ENCODE measurements at places on chromosomes 16 and 17. TPM values are rescaled to one million over a fixed set of nuclear protein-coding genes. Genes with fewer than 3 reads are reported as not detected.

The ALOX12B gene
- 0.34 TPM for total RNA-seq

The GAN gene
- total RNA-seq, result 27.5 TPM

The DHRS11 gene
- 44.7 TPM for total RNA-seq

The KIF2B gene
- not detected for total RNA-seq

The GNGT2 gene
- not detected for total RNA-seq

The CCL8 gene
- not detected for total RNA-seq

DNA sequence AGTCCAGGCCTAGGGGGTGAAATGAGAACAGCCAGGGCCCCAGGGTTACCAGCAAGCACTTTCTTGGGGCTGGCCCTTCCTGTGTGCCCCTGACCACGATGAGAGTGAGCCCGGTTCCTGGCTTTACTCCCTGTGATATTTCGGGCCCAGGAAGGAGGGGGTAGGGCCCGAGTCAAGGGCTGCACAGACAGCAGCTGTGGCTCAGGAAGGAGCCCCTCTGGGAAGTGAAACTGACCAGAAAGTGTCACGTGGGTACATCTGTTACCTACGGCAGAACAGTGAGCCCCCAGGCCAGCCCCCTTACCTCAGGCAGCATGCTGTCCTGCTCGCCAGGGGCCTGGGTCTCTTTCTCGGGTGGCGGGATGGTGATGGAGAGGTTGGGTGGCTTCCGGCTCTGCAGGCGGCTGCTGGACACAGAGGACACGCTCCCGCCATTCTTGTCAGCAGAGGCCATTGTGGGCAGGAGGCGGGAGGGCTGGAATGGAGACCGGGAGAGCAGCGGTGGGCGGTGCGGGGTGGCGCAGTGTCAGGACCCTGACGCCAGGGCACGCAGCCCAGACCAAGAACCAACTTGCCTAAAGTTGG, 13.8 kb downstream of the AANAT start:
- H3K36me3 ChIP-seq, result no peaks in the 10 kb centered on the region
- H3K4me1 ChIP-seq, result no peaks in the 10 kb centered on the region
- no peak overlapping the region for H3K4me3 ChIP-seq
- no peak for DNase-seq
- no peak overlapping the region for H3K27ac ChIP-seq
- no peaks in the 10 kb centered on the region for H3K27me3 ChIP-seq

GRCh38 chr17:791829-792228, 9.7 kb downstream of the MRM3 start:
- DNase-seq, result no peak
- H3K27me3 ChIP-seq, result no peaks in the 10 kb centered on the region
- H3K4me1 ChIP-seq, result no peaks in the 10 kb centered on the region
- no peak overlapping the region for H3K4me3 ChIP-seq

DNA sequence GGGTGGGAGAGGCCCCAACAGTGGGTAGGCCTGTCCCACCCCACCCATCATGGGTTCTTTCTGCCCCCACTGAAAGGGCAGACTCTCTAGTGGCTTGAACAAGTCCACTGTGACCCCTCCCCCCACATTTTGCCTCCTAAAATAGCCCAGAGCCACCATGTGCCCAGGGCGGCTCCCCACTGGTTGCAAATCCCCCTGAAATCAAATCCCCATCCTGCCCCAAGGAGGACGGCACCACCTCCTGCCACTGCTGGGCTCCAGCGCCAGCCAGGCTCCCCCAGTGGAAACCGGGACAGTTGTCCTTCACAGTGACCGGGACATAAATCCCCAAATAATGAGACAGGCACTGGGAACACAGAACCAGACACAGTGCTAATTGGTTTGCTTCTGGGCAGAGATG, 20.5 kb downstream of the ZNF385C start:
- no peaks in the 10 kb centered on the region for H3K36me3 ChIP-seq
- no peak overlapping the region for H3K27ac ChIP-seq
- no peak for DNase-seq
- no peaks in the 10 kb centered on the region for H3K27me3 ChIP-seq
- no peak overlapping the region for H3K4me3 ChIP-seq

DNA sequence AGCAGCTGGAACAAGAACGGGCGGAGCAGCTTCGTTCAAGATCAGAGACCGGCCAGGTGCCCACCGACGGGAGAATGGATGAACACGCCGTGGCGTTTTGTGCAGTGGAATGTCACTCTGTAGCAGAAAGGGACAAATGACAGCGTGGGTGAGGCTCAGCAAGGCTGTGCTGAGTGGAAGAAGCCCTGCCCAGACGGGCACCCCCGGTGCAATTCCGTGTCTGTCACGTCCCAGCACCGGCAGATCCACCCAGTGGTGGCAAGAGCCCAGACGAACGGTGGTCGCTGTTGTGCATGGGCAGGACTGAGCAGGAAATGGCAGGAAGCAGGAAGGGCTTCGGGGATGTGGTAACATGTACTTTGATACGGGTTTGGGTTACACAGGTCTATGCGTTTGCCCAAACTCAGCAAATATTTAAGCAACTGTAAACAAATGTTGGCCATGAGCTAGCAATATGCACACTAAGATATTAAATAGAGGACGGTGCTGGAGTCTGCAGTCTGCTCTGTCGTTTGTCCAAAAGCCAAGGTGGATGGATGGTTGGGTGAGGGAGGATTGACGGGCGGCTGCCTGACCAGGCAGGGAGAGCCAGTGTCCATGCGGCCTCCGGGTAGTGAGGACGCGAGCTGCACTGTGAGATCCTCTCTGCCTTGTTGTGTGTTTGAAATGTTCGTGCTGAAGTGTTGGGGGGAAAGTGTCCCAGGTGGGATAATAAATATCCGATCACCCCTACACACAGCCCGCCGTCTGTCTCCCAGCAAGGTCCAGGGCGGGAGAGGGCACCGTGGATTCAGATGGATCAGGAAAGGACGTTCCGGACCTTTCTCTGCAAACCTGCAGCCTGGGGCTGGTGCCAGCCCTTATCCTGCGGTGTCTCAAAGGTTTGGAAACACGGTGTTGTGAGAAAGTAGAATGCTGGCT, 48.4 kb downstream of the COX4I1 start:
- no peak overlapping the region for H3K4me3 ChIP-seq
- peak; percentile 58 for DNase-seq
- no peaks in the 10 kb centered on the region for H3K27me3 ChIP-seq
- no peaks in the 10 kb centered on the region for H3K36me3 ChIP-seq
- peak overlapping the region; percentile 67 for H3K27ac ChIP-seq
- H3K4me1 ChIP-seq, result peaks cover 49% of the 10 kb centered on the region

GRCh38 chr17:77475016-77475976, 334.5 kb downstream of the SEC14L1 start:
- no peak overlapping the region for H3K4me3 ChIP-seq
- peaks cover 54% of the 10 kb centered on the region for H3K4me1 ChIP-seq
- H3K27ac ChIP-seq, result peak overlapping the region; percentile 27
- no peaks in the 10 kb centered on the region for H3K27me3 ChIP-seq
- H3K36me3 ChIP-seq, result peaks cover 1% of the 10 kb centered on the region

DNA sequence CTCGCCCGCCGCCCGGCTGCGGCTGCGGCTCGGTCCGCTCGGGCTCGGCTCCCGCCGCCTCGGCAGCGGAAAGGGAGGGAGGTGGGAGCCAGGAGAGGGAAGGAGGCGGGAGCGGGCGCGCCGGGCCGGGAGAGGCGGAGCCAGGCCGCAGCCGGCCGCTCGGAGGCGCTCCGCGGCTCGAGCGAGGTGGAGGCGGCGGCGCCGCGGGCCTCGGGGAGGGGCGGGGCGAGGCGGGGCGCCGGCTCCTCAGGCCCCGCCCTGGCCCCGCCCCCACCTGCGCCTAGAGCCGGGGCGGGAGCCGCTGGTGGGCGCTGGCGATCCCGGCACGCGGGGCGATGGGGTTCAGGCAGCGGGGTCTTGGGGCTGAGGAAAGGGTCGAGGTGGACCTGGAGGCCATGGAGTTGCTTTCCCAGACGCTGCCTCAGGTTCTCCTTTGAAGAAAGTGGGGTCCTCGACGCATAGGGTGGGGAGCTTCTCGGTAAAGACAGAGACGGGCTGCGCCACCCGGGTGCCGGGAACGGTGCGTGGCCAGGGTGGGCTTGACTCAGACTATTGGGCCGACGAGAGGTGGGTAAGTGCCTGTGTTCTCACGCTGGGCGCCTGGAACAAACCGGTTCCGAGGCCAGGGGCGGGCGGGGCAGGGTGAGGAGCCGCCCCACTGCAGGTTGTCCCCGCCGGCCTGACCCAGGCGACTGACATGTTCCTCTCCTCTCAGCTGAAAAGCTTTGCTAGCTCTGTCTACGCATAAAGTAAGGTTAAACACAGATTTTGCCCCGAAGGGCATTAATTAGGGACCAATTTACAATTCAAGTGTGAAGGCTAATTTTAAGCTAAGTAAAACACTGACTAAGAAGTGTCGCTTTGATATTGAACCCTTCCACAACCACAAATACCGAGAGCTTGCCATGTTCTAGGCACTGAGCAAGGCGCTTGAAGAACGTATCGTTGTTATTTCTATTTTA, at the start of gene CMTM4:
CMTM4 (minus strand) TSS at position 75 of the 962 bp plus-strand sequence. CDS start 218 bp downstream, outside the sequence.
- H3K4me1 ChIP-seq, result peaks cover 17% of the 10 kb centered on the region
- H3K36me3 ChIP-seq, result no peaks in the 10 kb centered on the region
- H3K27ac ChIP-seq, result peak within 1 kb of the TSS; percentile 78
- H3K4me3 ChIP-seq, result peak within 1 kb of the TSS; percentile 97
- peak; percentile 96 for DNase-seq

DNA sequence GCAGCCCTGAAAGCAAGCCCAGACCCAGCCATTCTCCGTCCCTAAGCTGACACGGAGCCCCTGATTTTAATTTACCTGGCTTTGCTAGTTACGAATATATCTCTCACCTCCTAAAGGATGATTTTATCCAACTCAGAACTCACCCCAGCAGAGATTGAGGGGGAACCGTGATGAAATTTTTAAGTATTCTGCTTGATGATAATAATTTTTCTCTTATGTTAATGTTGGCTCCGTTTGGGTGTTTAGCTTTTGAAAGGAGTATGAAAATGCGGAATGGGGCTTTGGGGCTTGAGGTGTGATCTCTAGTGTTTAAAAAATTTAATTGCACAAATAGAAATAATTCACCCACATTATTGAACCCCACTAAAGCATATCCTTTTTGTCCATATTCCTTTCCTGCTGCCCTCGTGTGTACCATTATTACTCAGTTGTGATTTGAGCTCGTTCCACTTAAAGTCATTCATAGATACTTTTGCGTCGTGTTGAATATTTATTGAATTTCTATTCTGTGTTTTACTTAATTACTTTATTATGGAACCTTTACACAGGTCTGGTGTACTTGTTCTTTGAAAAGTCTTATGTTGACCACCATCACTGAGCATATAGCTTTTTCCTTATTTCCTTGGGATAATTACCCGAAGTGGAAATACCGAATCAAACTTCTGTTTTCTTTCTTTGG, 775 bp downstream of the PRPSAP2 start:
- no peaks in the 10 kb centered on the region for H3K27me3 ChIP-seq
- H3K27ac ChIP-seq, result peak overlapping the region; percentile 80
- no peaks in the 10 kb centered on the region for H3K4me1 ChIP-seq
- peaks cover 1% of the 10 kb centered on the region for H3K36me3 ChIP-seq
- peak overlapping the region; percentile 56 for H3K4me3 ChIP-seq
- DNase-seq, result no peak

GRCh38 chr17:16975744-16976625, 4.1 kb upstream of the TNFRSF13B start:
- H3K36me3 ChIP-seq, result no peaks in the 10 kb centered on the region
- DNase-seq, result no peak
- H3K27me3 ChIP-seq, result no peaks in the 10 kb centered on the region
